ENCODE measurements at places on chromosomes 6 and 20. TPM values are rescaled to one million over a fixed set of nuclear protein-coding genes. Genes with fewer than 3 reads are reported as not detected.

Gene BICRAL
- 12.9 TPM for total RNA-seq

Gene AVP
- not detected for total RNA-seq

Gene HLA-DPA1
- 38.5 TPM for total RNA-seq

Gene SLC22A3
- not detected for total RNA-seq

Gene HLA-DMB
- 0.75 TPM for total RNA-seq

Gene BMP2
- 0.12 TPM for total RNA-seq

Gene SIGLEC1
- not detected for total RNA-seq

Gene MAFB
- 1.2 TPM for total RNA-seq

Gene DDR1
- 18.8 TPM for total RNA-seq

Gene DSE
- 1.7 TPM for total RNA-seq

Gene SIRPD
- total RNA-seq: not detected

Gene SRMS
- not detected for total RNA-seq

Gene FLRT3
- not detected for total RNA-seq

Gene MTFR2
- total RNA-seq: 24.6 TPM

Gene PGC
- total RNA-seq: not detected

Gene ADGRB3
- total RNA-seq: not detected

Gene VGLL2
- total RNA-seq: not detected

Gene IGF2R
- total RNA-seq: 77.9 TPM

Gene COL12A1
- total RNA-seq: 0.05 TPM

Gene UNC5CL
- total RNA-seq: 1.2 TPM

Gene OR2B6
- not detected for total RNA-seq

Gene SLC26A8
- not detected for total RNA-seq

Gene SCAND1
- total RNA-seq: 35.1 TPM

Gene DDO
- total RNA-seq: not detected

Gene TMEM151B
- not detected for total RNA-seq

Gene ZKSCAN8
- total RNA-seq: 17.7 TPM

Gene DCDC2
- not detected for total RNA-seq

Gene RSPH9
- total RNA-seq: not detected

Gene HBS1L
- 94.4 TPM for total RNA-seq

Gene BPIFB1
- total RNA-seq: not detected

Gene BNIP5
- not detected for total RNA-seq

Gene XKR7
- total RNA-seq: not detected

Gene LY6G5B
- total RNA-seq: 33.5 TPM

Gene IL22RA2
- total RNA-seq: not detected

Gene DEFB114
- total RNA-seq: not detected

Gene ACSS2
- total RNA-seq: 54.4 TPM

Gene EFCAB8
- 0.54 TPM for total RNA-seq

Gene ME1
- not detected for total RNA-seq

Gene ZSCAN23
- total RNA-seq: 1.2 TPM

Gene GTSF1L
- not detected for total RNA-seq

Gene CDC25B
- total RNA-seq: 75.5 TPM

Measured in activated CD4-positive, alpha-beta T cell treated with anti-CD3 and anti-CD28 coated beads, Interleukin-2, amount 10 ng/mL, durations not matched to agents 24 days and 14 days (primary cell).